ENCODE measurements at places on chromosomes 5 and 9.

DNA sequence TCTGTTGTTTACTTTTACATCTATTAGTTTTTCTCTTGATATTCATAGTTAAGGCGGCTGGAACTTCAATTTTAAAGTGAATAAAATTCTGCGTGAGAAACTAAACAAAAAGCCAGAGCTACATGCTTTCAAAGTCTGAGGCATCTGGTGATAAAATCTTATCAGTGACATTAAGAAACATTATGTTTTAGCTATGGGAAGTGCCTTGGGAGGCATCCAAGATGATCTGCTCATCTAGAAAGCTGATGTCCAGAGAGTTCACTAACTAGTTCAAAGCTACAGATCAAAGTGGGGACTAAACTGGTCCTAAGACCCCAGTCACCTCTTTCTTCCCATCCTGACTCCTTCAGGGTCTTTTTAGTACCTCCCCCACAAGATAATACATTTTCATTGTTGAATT is 37.2 kb downstream of the MRPS27 start:
- no peak for DNase-seq

DNA sequence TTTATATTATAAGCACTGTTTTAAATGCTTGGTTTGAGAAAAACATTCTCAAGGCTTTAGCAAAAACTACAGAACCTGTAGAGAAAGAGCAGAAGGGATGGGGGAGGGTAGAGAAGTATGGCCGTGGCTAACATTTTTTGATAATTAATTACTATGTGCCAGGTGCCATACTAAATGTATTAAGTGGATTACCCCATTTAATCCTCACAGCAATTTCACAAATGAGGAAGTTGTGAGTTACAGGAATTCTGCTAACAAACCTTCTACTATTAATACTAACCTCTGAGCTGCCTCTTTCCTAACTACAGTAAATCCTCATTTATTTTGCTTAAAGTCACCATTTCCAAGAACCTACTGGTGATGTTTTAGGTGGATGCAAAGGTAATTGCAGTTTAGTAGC is 157.9 kb downstream of the RNF180 start:
- DNase-seq: no peak

GRCh38 chr5:68424799-68425537 is 209.4 kb downstream of the PIK3R1 start:
- DNase-seq: no peak

DNA sequence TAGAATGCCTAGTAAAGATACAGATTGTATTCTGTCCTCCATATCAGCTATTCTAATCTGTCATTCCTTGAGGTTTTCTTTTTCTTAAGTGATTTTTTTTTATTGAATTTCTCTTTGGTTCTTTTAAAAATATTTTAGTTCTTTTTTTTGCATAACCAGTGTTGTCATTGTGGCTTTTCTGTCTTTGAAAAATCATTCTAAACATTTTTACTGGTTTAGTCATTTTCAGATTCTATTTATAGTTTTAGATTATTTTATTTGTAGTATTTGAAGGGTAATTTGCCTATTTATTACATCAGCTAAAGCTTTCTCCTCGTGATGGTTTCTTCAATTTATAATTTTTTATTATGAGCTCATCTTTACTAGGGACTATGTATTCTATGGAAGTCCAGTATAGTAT is 78.1 kb downstream of the NDUFAF2 start:
- no peak for DNase-seq

GRCh38 chr5:168908207-168908606 is 329.0 kb upstream of the PANK3 start:
- no peak for DNase-seq

GRCh38 chr5:72720205-72720604 is 96.3 kb upstream of the TNPO1 start:
- no peak for DNase-seq

- no peak for DNase-seq
Measured at GRCh38 chr9:114386886-114387679, 699 bp downstream of the AKNA start.

- DNase-seq: no peak
Measured at GRCh38 chr9:80957801-80958200, 731.5 kb downstream of the TLE1 start.

- no peak for DNase-seq
Measured at GRCh38 chr5:64074533-64074932, 91.1 kb upstream of the RNF180 start.

DNA sequence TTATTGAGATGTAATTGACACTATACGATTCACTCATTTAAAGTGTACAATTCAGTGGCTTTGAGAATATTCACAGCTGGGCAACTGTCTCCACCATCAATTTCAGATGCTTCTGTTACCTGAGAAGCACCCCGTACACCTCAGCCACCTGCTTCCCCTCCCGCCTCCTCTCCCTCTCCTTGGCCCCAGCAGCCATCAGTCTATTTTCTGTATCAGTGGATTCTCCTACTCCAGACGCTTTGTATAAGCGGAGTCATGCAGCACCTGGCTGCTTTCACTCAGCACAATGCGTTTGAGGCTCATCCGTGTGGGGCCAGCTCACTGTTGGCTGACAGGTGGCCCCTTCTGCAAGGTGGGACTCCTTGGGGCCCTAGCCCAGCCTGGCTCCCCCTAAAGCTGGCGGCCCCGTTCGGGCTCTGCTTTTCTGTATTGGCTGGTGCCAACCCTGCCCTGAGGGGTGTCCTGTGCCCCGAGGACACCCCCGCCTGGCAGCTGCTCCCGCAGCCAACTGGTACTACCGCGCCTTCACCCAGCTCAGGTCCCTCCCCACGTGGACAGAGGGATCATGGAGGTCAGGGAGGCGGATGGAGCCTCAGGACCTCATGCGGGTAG is 124.4 kb upstream of the COL5A1 start:
- DNase-seq: no peak

GRCh38 chr5:78667461-78668103 is 19.0 kb upstream of the LHFPL2 start:
- DNase-seq: no peak

GRCh38 chr9:105832096-105832710 is 137.9 kb downstream of the TMEM38B start:
- DNase-seq: no peak

DNA sequence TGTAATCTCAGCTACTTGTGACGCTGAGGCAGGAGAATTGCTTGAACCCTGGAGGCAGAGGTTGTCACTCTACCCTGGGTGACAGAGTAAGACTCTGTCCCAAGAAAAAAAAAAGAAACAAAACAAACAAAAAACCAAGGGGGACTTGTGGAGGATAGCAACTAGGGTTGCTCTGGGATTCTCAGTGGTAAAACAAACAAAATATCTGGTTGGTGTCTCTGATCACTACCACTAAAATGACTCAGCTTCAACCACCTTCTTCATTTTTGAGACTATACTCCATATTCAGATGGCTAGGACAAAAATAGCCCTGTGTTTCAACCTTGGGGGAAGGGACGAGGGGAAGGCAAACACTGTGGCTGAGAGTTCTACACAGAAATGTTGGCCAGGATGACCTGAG is 110.3 kb downstream of the ARRDC3 start:
- no peak for DNase-seq

- no peak for DNase-seq
Measured at GRCh38 chr5:11378461-11378860, 525.8 kb downstream of the CTNND2 start.

- DNase-seq: no peak
Measured at GRCh38 chr5:38465061-38465460, 91.4 kb downstream of the LIFR start.

- no peak for DNase-seq
Measured at GRCh38 chr5:143398451-143399237, 4.8 kb downstream of the NR3C1 start.

DNA sequence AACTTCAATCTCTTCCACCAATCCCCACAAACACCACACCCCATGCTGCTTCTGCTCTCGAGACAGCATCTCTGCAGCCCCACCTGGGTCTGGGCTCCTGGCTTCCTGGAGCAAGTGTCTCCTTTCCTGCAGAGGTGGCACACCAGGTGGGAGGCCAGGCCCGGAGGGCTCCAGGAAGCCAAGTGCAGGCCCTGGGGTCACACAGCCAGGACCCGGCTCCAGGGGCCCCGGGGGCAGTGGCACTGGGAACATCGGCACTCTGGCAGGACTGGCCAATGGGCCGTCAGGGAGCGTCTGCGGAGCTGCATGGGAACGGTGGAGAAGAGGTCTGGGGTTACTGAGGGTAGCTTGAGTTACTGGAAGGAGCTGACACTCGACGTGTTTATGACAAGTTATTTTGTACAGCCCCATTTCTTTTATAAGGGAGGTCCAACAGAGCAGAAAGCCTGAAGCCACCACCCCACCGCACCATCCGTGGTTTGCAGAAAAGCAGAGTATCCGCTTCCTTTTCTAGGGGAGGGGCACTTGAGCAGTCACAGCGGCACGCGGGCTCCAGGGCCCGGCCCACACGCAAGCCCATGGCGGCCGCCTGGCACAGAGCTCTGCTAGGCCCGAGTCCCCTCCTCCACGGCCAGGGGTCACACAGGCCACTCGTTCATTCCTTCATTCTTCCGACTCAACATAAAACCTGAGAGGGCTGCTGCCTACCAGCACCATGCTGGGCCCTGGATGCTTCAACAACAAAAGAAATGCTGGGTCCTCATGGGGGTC is 14.6 kb upstream of the INPP5E start:
- no peak for DNase-seq

DNA sequence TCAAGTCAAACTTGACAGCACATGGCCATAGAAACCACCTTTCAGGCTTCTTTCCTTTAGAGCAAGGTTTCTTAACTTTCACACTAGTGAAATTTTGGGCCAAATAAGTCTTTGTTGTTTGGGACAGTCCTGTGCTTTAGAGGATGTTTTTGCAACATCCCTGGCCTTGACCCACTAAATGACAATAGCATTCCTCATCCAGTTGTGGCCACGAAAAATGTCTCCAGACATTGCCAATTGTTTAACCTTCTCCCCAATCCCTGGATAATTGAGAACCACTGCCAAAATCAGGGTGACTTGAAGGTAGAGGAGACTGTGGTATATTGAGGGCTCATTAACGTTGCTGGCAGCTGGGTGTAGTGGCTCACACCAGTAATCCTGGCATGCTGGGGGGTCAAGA is 72.0 kb downstream of the ALDH1A1 start:
- DNase-seq: no peak

GRCh38 chr5:93582677-93583438 is at the start of gene NR2F1:
TSS of gene NR2F1 (plus strand) at chr5:93583222. CDS start at chr5:93585024, 1,802 bp downstream.
- DNase-seq: no peak

DNA sequence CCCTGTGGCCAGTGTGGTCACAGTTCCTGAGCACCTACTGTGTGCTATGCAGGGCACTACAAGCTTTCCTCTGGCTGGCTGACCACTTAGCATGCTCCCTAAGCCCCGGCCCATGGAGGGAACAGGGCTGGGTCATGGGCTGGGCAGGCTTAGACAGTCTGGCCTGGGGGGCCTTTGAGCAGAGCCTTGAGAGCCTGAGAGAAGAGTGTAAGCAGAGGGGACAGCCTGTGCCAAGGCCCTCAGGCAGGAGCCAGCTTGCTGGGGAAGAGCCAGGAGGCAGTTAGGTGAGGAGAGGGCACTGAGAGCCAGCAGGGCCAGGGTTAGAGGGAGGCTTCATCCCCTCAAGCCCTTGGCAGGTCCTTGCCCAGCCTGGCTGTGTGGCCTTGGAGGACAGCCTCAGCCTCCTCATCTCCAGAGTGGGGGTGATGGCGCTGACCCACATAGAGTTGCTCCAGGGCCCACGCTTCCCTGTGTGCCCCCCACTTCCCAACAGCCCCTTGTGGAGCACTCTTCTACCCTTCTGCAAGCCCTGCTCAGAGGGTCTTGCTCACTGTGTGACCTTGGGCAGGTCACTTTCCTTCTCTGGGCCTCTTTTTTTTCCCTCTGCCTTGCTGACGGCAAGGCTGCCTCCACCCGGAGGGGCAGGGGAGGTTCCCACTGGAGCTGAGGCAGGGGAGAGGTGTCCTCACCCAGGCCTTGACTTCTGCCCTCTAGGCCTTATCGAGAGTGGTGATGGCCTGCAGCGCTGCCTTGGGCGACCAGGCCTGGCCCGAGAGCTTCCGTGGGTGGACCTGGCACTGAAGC is 107.1 kb downstream of the PHF2 start:
- no peak for DNase-seq

DNA sequence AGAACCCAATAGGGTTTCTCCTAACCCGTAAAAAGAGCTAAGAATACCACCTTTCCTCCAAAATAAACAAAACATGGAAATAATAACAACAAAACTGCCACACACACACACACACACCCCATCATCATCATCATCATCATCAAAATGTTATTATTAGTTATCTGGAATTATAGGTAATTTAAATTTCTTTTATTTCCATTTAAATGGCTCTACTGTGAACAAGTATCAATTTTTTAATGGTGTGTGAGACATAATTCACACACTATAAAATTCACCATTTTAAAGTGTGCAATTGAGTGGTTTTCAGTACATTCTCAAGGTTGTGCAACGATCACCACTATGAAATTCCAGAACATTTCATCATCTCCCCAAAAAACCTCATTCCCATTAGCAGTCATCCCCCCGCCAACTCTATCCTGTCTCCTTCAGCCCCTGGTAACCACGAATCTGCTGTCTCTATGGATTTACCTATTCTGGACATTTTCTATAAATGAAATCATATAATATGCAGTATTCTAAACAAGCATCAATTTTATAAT is 172.7 kb downstream of the ROR2 start:
- no peak for DNase-seq

DNA sequence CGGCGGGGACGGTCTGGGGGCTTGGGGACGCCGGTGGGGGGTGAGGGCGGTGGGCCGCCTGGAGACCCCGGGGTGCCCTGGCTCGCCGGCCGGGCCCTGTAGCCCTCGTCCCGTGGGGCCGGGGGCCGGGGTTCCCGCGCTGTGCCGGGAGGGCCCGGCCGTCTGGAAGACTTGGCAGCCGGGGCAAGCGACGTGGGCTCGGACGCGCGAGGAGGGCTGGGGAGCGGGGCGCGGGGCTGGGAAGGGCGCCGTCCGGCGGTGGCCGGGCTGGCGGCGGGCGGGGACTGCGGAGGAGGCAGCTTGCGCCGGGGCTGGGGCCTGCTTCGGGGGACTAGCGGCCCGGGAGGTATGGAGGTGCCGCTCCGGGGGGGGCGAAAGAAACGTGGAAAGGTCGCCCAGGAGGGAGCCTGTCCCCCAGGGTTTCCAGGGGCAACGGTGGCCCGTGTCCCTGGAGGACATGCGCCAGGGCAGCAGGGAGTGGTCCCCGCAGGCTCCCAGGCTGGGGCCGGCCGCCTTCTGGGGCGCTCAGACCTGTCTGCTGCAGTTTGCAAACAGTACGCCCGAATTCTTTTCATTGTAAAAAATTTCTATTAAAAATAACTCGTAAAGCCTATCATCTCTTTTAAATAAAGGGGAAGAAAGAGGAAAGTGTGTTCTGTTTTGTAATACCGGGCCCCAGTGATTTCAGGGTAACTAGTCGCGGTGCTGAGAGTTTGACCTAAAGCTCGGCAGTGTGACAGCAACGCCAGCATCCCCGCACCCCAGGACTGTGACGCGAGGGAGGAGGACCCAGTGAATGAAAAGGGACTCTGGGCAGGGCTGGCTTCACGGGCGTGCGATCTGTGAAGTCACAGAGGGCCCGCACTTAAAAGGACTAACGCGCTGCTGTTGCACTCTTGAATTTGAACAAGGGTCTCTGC is 752 bp upstream of the ANKH start:
- peak; percentile 33 for DNase-seq

GRCh38 chr5:37859805-37860204 is 20.0 kb upstream of the GDNF start:
- DNase-seq: no peak
